ENCODE measurements at places on chromosomes 3 and 15. TPM values are rescaled to one million over a fixed set of nuclear protein-coding genes. Genes with fewer than 3 reads are reported as not detected.

Gene PIK3CB
- total RNA-seq, result 82.3 TPM

Gene CCR9
- total RNA-seq, result not detected

Gene RGMA
- 19.7 TPM for total RNA-seq

Gene NDN
- 40.3 TPM for total RNA-seq

All from endodermal cell (in vitro differentiated cells).